Mucosa of descending colon (tissue), 3 donors: ENCODE measurements at places on chromosomes 7 and 10.
A peak's percentile ranks its signal among the peaks of the same experiment; 100 is the strongest.

- no peak for DNase-seq
Measured at GRCh38 chr7:17152721-17153120, 145.7 kb upstream of the AHR start.

GRCh38 chr7:131212114-131212513 lies 115.6 kb upstream of the MKLN1 start:
- no peak for DNase-seq

- peak; percentile 39 for DNase-seq
Measured at GRCh38 chr7:115008465-115009114, 86.7 kb downstream of the MDFIC start.

DNA sequence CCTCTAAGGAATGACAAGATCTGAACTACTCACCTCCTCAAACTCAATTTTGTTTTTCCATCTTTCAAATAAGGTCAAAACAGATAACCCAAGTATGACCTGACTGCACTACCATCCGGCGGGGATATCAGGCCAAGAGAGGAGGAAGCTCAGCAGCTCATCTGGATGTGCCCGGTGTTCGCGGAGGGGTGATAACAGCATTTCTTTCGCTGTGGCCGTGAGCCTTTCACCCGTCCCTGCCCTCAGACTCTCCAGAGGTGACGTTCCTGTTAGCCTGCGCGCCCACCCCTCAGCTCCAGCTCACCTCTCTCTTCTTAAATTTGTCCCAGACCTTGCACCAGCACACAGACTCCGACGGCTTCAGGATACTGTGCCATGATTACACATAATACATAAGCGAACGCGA lies 526 bp downstream of the ZNF248 start:
- DNase-seq, result peak; percentile 53

GRCh38 chr10:105844241-105844640 lies 1203.2 kb downstream of the SORCS3 start:
- no peak for DNase-seq

DNA sequence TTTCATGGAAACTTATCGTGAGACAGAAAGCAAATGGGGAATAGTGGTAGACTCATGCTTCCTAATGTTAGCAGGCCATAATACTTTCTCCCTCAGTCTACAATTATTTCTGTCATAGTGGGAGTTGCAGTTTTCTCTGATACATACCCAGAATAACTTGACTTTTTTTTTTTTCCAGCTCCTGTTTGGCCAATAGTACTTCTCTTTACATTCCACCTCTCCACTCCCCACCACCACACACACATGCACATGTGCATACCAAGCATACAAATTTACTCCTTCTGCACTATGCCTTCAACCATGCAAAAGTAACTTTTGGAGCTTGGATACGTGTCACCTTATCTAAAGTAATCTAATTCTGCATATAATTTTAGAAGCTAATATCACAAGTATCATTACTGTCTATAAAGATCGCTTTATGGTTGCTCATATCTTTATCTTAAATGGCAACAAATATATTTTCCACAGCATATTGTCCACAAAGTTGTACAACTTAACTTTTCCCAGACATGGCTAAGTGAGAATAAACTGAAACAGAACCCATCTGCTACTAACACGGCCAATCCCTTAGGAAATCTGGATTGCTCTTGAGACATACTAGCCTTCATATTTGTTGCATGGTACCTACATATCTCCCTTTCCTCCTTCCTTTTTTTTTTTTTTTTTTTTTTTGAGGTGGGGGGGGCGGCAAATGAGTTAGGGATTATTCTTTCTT lies 49.0 kb downstream of the TES start:
- DNase-seq, result no peak

- no peak for DNase-seq
Measured at GRCh38 chr10:119466655-119467054, 75.9 kb downstream of the RGS10 start.

GRCh38 chr10:44659320-44659719 lies 251.8 kb upstream of the TMEM72 start:
- no peak for DNase-seq

DNA sequence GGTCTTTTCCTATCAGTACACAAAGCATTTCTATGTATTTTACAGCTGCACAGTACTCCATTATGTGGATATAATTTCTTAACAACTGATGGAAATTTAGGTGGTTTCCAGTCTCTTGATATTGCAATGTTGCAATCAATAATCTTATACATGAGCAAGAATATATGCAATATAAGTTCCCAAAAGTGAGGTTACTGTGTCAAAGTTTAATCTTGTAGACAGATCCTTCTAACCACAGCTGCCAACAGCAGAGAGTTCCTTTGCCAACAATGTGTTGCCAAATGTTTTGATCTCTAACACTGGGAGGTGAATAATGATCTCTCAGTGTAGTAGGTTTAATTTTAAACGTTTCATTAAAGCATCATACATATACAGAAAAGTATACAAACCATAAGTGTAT lies 54.5 kb downstream of the CUL2 start:
- DNase-seq, result no peak

DNA sequence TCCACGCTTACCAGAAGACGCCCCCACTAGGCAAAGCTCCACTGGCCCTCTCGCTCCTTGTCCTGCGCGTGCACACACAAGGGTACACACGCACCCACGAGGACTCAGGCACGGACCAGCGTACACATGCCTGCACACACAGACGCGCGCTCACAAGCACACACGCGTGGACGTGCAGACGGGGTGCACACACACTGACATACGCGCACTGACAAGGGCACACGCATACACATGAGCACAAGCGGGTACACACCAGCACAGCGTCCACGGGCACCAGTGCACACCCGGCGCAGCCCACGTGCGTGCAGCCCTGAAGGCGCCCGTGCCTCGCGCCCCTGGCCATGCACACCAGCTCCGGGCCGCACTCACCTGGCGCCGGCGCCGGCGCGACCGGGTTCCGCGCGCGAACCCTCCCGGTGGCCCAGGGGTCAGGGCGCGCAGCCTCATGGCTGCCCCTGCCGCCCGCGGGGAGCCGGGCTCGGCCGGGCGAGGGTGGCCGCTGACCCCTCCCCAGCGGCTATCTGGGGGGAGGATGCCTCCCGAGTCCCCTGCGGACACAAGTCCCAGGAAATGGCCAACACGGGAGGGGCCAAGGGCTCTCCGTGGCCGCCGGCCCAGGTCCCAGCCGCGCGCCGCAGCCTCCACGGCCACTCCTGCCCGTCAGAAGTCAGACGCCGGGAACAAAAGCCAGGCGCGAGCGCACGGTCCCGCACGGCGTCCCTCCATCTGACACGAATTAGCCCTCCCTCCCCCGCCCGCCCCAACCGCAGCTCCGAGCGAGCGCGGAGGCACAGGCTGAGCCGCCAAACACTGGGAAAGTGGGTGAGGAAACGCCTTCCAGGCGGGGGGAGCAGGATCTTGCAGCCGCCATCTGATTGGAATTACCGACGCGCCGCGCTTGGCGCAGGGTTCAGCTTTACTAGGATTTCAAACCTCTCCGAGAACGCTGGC lies 45.0 kb downstream of the TNS3 start:
- peak; percentile 67 for DNase-seq

GRCh38 chr10:124386186-124387077 lies 32.3 kb downstream of the OAT start:
- no peak for DNase-seq

DNA sequence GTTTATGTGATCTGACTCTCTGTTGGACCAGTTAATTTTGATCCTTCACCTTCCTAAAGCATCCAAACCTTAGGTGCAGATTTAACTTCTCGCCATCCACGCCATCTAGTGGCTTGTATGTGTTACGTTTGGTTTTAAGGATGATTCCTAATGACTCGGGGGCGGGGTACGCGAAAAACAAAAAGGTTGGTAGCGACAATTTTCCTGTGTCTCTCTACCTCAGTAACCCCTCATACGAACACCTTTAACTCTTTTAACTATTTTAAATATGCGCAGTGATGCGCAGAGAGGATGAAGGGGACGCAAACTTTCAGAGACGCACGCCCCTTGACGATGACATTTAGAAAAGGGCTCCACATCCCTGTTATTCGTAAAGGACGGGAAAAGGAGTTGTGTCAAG lies 714 bp upstream of the KCND2 start:
- no peak for DNase-seq

DNA sequence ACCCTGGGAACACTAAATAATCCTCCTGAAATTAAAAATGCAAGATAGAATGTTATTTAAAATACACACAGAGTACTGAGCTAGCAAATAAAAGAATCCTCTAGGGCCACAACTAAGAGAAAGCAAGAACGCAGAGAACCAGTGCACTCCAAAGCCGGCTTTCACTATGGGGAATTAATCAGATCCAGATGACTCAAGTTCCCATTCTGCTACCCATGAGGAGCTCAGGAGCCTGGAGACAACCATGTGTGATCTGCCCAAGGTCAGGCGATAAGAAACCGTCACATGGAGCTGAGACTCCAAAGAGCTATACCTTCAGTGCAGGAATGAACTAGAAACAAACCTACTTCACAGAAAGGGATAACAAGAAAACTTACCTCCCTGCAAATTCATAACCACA lies 19.5 kb upstream of the CYREN start:
- DNase-seq, result no peak

- DNase-seq, result no peak
Measured at GRCh38 chr10:14774797-14775196, at the start of gene FAM107B. Gene FAM107B, minus strand, starts transcription at chr10:14774897. Its CDS starts 234 bp downstream, at chr10:14774663.

GRCh38 chr7:19102884-19103283 lies 14.6 kb downstream of the TWIST1 start:
- DNase-seq, result no peak

DNA sequence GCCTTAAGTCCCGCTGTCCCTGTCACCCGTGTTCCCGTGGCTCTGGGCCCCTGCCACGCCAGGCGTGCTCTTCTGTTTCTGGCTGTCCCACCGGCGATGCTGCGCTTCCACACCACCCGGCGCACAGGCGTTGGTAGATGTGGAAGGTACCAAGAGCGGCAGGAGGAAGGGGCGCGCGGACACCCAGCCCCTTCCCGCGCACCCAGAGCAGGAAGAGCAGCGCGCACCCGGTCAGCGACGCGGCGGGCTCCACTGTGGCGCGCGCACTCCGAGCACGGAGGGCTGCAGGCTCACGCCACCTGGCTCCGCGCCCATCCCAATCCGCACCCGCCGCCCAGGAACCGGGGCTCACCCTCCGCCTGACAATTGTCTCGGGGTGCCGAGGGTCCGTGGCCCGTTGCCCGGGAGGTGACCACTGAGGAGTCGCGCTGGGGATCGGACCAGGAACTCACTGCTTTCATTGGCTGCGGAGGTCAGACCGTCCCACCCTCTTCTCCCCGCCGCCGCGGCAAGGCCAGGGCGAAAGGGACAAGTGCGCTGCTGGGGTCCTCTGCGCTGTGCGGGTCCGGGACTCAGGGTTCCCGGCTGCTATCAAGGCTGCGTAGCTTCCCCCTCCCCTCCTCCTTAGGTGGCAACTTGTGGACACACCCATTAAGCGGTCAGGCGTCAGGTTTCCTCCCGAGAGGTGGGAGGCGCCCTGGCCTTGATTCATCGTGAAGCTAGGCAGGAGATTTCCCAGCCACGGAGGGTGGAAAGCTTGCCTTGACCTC lies 121.6 kb upstream of the ZNF92 start:
- DNase-seq, result peak; percentile 54

- DNase-seq, result no peak
Measured at GRCh38 chr7:118902600-118902999, 678.1 kb downstream of the ANKRD7 start.

- no peak for DNase-seq
Measured at GRCh38 chr10:117264782-117265181, 23.9 kb downstream of the SLC18A2 start.

GRCh38 chr7:90625562-90625961 lies 29.4 kb downstream of the CDK14 start:
- no peak for DNase-seq

DNA sequence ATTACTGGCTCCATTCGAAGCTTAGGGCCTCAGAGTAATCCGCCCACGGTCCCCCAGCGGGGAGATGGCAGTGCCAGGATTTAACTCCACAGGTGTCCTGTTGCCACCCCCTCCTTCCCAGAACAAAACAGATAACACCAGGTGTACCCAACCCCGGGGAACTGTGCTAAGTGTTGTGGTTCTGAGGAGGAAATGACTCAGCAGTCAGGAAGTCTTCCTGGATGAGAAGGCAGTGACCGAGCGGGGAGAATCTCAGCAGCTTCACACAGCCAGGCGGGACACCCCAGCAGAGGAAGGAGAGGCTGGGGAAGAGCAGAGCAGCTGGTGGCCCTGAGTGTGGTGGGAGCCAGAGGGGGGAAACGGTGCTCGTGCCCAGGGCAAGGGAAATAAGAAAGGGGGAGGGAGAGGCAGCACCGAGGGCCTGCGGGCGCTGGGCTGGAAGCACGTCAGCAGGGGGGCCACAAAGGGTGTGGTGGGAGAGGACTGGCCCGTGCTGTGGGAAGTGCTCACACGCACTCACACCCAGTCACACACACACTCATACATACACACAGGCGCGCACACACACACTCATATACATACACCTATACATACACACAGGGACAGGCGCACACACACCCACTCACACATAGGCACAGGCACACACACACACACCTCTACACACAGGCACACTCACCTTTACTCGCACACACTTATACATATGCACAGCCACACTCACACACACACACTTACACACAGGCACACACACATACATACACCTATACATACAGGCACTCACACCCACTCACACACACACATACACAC lies 59.8 kb upstream of the CHST15 start:
- DNase-seq, result peak; percentile 54

DNA sequence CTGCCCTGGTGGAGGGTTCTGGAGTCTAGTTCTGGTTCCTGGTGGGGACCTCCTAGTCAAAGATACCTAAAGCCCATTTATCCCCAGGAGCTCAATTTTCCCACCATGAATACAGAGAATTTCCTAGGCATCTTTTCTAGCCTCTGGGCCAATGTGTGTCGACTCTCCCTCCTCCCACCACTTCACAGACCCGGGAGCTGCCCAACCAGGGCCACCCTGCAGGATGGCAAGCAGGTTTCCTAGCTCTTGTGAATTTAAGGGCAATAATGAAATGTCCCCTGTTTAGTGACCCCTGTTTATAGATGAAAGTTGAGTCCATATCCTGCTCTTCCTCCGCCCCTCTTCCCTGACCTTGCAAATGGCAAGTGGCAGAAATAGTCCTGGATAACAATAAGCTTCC lies 9.4 kb downstream of the DLX5 start:
- no peak for DNase-seq

- no peak for DNase-seq
Measured at GRCh38 chr7:6175645-6176044, 96.8 kb downstream of the CYTH3 start.

GRCh38 chr7:139095194-139095659 lies 14.3 kb downstream of the ZC3HAV1 start:
- peak; percentile 49 for DNase-seq

DNA sequence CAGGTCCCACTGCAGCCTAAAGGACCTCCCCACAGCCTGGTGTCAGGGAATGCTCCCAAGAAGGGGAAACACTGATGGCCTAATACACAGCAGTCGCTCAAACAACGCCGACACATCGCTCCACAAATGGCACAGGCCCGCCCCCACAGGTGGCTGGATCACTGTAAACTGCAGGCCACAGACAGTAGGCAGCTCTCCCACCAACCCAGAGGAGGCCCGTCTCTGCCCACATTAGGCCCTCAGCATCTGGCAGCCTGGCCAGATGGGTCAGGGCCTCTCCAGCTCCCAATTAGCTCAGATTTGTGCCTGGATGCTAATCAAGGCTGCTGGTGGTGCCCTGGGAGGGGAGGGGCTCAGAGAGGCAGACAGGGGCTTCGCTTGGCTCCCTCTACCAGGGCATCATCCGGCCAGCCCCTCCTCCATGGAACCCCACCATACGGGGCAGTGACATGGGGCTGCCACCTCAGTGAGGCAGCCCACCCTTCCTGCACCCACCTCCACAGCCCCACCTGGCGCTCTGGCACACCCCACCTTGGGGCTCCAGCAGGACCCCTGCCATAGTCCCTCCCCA lies 42.7 kb downstream of the CAMK2B start:
- no peak for DNase-seq

- DNase-seq, result no peak
Measured at GRCh38 chr10:96626795-96627194, 40.0 kb upstream of the TM9SF3 start.
